RWPE1 (cell line): ENCODE measurements at places on chromosomes 11 and 22.
A peak's percentile ranks its signal among the peaks of the same experiment; 100 is the strongest.

DNA sequence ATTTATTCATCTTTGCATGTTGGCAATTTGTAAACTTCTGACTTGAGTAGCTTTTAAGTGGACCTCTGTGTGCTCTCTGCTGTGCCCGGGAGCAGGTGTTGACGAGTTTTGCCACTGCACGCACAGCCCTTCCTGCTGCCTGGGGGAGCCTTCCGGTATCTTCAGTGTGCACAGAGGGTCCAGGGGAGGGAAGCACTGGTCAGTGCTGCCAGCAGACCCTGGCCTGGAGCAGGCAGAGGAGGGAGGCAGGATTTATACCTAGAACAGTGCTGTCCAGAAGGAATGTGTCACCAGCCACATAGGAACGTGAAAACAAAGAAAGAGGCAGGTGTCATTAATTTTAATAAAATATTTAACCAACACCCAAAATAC, 403.6 kb downstream of the TBC1D22A start:
- DNase-seq = no peak

GRCh38 chr11:70873736-70874412, 378.5 kb downstream of the SHANK2 start:
- DNase-seq = no peak

DNA sequence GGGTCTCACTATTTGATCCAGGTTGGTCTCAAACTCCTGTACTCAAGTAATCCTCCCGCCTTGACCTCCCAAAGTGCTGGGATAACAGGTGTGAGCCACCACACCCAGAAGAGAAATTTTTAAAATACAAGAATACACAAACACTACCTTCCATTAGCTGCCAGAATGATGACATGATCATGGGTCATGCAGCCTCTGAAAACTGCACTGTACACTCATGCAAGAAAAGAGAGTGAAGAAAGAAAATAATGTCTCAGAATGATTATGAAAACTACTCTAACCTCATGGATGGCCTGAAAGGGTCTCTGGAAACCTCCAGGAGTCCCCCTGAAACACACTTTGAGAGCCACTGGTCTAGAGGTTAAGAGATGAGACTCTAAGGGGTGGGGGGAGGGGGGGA, 18.8 kb downstream of the VPS37C start:
- DNase-seq = no peak

GRCh38 chr11:121553806-121554205, 101.0 kb upstream of the SORL1-AS1 start:
- DNase-seq = peak; percentile 68

GRCh38 chr11:102223859-102224258, 93.4 kb upstream of the BIRC3 start:
- peak; percentile 84 for DNase-seq

- no peak for DNase-seq
Observed at GRCh38 chr11:47187723-47188122, 1.5 kb upstream of the PACSIN3 start.

- no peak for DNase-seq
Observed at GRCh38 chr11:14267861-14268635, 90.9 kb downstream of the RRAS2 start.

GRCh38 chr11:115280775-115281174, 223.4 kb downstream of the CADM1 start:
- DNase-seq = no peak

GRCh38 chr11:15569305-15570025, 454.7 kb downstream of the INSC start:
- DNase-seq = no peak

GRCh38 chr22:25911243-25911972, 169.4 kb downstream of the MYO18B start:
- DNase-seq = no peak

DNA sequence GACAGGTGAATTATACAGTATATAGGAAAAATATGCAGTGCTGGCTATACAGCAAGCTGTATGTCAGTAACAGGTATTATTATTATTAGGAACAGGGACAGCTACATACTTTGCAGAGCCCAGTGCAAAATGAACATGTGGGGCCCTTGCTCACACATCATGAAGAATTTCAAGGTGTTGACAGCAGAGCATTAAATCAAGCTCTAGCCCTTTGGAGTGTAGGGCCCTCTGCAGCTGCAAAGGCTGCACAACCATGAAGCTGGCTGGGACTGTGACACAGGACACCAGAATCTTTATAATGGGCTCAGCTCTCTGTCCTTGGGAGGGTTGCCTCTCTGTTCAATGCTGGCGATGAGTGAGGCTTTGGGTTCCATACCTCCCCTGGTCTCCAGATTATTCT, 44.9 kb upstream of the DAGLA start:
- DNase-seq = no peak

- DNase-seq = peak; percentile 12
Observed at GRCh38 chr11:67640021-67640757, 626 bp upstream of the TBX10 start.

DNA sequence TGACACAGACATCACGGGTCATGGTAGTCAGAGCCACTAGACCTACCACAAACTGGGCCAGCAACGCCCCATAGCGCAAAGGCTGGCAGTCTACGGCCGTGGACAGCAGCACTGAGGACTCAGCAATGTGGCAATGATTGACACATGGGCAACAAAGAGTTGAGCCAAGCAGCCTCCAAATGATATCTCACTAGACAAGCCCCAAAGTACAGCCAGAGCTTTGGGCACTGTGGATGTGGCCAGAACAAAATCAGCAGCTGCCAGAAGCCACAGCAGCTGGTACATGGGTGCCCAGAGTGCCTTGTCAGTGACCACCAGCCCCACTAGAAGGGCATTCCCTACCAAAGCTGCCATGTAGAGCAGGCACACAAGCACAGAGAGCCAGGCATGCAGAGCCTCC, 11.2 kb upstream of the UBQLNL start:
- DNase-seq = no peak

GRCh38 chr11:34067383-34068065, 16.0 kb downstream of the CAPRIN1 start:
- no peak for DNase-seq

- no peak for DNase-seq
Observed at GRCh38 chr11:13859892-13860291, 102.6 kb upstream of the SPON1 start.

GRCh38 chr22:41991111-41991510, 7.5 kb upstream of the WBP2NL start:
- DNase-seq = no peak

- DNase-seq = no peak
Observed at GRCh38 chr11:111148953-111149352, 96.6 kb upstream of the POU2AF2 start.

GRCh38 chr11:114343020-114343419, 46.8 kb downstream of the NNMT start:
- no peak for DNase-seq

DNA sequence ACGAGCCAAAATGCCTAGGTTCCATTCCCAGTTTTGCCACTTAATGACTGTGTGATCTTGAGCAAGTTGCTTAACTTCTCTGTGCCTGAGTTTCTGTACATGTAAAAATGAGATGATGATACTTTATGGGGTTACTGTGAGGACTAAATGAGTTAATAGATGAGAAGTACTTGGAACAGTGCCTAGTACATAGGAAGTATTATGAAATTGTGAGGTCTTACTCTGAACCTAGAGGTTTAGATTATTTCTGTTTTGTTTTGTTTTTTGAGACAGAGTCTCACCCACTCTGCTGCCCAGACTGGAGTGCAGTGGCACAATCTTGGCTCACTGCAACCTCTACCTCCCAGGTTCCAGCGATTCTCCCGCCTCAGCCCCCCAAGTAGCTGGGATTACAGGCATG, 227.0 kb upstream of the POU2AF2 start:
- no peak for DNase-seq

- no peak for DNase-seq
Observed at GRCh38 chr11:119897046-119897440, 168.0 kb upstream of the NECTIN1 start.

DNA sequence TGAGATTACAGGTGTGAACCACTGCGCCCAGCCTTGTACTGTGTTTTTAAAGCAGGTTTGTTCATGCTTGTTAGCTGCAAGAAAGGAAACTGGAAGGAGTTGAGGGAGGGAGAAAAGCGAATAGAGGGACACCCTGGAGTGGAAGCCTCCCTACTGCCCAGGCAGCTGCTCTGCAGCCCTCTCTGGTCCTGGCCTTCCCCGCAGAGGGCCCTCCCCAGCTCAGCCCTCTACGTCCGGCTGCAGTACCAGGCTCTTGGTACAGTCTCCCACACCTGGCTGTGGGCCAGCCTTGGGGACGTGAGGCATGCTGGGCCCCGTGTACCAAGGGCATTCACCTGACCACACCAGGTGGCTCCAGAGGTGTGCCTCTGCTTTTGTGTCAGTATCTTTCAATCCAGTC, 70.8 kb downstream of the MED15 start:
- DNase-seq = no peak
